ENCODE measurements at places on chromosomes 1 and 21.

GRCh38 chr1:33220676-33221384, 35.5 kb upstream of the ZNF362 start:
- no peak for DNase-seq

GRCh38 chr1:230368871-230369270, 57.3 kb downstream of the PGBD5 start:
- DNase-seq, result no peak

- no peak for DNase-seq
Measured at GRCh38 chr1:217115404-217116380, 392.5 kb upstream of the ESRRG start.

GRCh38 chr21:18449605-18450550, 46.3 kb upstream of the TMPRSS15 start:
- no peak for DNase-seq

DNA sequence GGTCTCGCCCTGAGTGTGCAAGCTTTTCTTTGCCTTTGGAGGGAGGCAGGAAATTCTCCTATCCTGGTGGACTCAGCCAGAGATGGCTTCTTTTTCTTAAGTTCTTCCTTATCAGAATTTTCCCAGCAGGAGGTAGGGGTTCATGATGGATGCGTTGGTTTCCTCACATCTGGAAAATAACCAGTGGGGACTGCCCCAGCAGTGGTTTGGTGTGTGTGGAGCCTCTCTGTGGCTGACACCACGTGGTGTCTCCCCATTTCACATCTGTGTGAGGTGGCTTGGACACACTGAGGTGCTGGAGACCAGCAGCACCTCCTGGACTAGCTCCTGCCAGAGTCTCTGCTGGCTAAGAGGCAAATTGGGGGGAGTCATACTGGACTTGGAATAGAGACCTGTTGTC, 32.6 kb downstream of the B3GALT5 start:
- no peak for DNase-seq

DNA sequence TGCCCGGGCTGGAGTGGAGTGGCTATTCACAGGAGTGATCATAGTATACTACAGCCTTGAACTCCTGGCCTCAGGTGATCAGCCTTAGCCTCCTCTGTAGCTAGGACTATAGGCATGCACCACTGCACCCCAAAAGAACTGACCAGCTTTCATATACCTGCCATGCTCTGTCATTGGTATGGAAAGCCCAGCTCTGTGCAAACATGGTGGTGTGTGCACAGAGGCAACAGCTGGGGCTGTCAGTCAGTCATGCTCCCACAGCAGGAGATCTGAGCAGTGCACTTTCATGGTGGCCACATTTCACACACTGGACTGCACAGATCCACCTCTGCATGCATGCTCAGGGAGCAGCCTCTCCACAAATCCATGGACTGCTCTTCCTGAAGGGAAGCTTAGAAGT, 8.8 kb upstream of the JAK1 start:
- no peak for DNase-seq

DNA sequence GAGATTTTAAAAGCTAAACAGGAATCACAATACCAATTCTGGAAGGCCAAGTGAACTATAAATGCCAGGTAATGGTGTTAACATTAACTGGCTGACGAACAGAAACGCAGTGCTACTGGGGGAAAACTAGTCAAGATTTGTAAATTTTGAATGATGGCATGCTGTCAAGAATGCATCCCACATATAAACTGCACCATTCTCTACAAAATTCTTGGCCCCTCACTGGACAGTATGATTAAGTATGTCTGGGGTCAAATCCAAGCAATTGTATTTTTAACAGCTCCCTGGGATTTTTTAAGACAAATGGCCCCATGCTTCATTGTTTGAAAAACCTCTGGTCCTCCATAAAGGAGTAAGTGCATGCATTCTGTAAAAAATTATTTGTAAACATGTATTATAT, 73.2 kb upstream of the COA6 start:
- no peak for DNase-seq

DNA sequence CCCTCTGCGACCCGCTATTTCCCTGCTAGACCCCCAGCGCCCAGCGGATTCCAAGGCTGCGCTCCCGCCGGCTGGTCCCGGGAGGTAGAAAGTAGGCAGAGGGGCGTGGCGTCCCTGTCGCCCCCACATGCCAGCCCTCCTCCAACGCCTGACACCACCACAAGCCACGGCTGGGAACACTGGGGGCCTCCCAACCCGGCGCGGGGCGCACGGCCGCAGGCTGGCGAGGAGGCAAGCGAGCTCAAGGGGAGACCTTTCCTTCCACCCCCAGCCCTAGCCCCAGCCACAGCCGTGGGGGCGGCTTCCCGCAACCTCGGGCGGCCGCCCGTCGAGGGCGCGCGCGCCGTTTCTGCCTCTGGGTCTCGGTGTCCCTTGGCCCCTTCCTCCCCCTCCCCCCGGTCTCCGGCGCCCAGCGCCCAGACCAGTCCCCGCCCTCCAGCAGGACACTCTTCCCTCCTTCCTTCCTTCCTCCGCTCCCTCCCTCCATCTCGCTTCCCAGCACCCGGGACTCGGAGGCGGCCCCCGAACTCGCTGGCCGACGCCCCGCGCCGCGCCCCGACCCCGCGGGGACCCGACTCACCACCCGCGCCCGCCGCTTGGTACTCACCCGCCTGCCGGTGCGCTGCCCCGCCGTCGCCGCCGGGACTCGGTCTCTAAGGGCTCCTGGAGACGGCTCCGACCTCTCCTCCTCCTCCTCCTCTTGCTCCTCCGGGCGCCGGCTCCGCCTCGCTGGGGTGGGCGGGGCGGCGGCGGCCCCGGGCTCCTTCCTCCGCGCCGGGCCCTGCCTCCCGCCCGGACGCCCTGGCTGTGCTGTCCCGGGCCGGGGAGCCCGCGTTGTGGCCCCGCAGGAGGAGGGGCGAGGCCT, at the start of gene GNG12:
GNG12 (minus strand) TSS at position 731 of the 865 bp plus-strand sequence. CDS start 125,781 bp downstream, outside the sequence.
- peak; percentile 6 for DNase-seq

- peak; percentile 50 for DNase-seq
Measured at GRCh38 chr1:231626951-231627614, 493 bp downstream of the DISC1 start.

DNA sequence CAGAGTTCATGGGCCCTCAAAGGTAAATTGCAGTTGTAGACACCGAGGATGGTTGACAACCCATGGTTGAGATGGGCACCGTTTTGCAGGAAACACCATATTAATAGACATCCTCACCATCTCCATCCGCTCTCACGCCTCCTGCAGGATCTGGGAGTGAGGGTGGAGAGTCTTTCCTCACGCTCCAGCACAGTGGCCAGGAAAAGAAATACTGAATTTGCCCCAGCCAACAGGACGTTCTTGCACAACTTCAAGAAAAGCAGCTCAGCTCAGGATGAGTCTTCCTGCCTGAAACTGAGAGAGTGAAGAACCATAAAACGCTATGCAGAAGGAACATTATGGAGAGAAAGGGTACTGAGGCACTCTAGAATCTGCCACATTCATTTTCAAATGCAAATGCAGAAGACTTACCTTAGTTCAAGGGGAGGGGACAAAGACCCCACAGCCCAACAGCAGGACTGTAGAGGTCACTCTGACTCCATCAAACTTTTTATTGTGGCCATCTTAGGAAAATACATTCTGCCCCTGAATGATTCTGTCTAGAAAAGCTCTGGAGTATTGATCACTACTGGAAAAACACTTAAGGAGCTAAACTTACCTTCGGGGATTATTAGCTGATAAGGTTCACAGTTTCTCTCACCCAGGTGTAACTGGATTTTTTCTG, 9.3 kb downstream of the SLAMF8 start:
- no peak for DNase-seq

GRCh38 chr1:109721042-109721441, 9.0 kb downstream of the GSTM5 start:
- DNase-seq, result no peak

DNA sequence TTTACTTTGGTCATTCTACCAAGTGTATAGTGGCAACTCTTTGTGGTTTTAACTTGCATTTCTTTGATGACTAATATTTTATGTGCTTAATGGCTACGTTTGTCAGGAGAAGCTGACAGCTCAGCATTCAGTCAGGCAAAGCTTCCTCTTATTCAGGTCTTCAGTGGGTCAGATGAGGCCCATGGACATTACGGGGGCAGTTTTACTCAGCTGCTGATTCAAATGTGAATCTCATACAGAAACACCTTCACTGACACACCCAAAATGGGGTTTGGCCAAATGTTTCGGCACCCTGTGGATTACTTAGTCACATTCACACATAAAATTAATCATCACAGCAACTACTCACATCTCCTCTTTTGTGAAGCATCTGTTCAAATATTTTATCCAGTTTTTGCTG, 104.9 kb upstream of the PLD5 start:
- no peak for DNase-seq

GRCh38 chr1:171158096-171158495, 27.0 kb upstream of the FMO2 start:
- DNase-seq, result no peak

DNA sequence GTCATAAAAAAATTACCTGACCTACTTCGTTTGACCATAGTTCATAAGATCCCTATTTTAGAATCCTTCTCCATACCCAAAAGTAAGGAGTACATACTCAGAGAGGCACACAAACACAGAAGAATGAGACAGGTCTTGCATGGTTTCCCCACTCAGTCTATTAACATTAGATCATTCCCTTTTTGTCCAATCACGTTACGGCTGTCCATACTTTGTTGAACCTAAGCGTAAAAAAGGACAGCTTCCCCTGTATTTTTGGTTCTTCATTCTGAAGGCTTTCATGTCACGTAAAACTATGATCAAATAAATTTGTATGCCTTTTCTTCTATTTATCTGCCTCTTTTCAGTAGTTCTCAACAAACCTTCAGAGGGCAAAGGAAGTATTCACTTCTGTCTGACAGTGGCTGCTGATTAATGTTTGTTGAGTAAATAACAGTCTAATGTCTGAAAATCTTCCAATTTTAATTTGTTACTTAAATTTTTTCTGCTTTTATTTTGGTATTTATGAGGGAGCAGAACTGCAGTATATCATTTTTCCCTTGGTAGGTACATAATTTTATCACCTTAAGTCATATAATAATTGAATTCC, 16.4 kb downstream of the PKN2 start:
- DNase-seq, result no peak

DNA sequence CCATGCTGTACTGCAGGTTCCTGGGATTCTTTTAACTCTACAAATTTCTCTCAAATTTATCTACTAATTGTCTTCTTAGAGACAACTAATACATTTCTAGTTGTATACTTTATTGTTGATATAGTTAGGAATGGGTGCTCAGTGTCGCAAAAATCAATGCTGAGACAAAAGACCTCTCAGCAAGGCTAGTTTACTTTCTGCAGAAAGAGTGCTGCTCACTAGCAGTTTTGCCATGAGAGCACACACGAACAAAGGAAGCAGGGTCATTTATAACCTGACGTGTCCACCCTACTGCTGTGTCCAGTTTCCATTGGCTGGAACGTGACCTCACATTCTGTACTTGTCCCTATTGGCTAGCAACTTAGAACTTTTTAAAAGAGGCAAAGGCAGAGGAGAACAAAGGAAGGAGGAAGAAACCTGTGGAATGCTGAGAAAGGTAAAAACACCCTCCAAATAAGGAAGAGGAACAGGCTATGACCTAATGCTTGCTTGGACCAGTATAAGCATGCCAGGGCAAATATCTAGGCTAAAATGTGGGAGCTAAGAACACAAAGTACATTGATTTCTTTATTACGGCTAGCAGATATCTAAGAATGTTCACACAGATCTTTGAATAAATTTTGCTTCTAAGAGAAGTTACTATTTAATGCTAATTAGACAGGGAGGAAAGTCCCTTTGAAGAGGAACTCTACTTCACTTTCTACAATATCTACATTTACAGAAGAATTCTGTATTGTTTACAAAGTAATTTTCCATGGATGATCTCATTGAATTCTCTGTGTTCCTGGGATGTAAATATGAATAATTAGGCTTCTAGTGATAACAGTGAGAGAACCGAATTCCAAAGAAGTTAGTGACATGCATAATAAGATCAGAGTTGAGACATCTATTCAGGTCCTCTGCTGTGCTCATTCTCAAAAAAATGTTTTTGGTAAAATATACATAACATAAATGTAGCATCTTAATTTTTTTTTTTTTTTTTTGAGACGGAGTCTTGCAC, 86.0 kb upstream of the MAP10 start:
- DNase-seq, result no peak

- DNase-seq, result no peak
Measured at GRCh38 chr1:44677201-44677766, 2.8 kb downstream of the ARMH1 start.

- no peak for DNase-seq
Measured at GRCh38 chr1:84797603-84798002, 95.4 kb downstream of the LPAR3 start.

- no peak for DNase-seq
Measured at GRCh38 chr1:162736633-162737067, 53.9 kb upstream of the HSD17B7 start.

DNA sequence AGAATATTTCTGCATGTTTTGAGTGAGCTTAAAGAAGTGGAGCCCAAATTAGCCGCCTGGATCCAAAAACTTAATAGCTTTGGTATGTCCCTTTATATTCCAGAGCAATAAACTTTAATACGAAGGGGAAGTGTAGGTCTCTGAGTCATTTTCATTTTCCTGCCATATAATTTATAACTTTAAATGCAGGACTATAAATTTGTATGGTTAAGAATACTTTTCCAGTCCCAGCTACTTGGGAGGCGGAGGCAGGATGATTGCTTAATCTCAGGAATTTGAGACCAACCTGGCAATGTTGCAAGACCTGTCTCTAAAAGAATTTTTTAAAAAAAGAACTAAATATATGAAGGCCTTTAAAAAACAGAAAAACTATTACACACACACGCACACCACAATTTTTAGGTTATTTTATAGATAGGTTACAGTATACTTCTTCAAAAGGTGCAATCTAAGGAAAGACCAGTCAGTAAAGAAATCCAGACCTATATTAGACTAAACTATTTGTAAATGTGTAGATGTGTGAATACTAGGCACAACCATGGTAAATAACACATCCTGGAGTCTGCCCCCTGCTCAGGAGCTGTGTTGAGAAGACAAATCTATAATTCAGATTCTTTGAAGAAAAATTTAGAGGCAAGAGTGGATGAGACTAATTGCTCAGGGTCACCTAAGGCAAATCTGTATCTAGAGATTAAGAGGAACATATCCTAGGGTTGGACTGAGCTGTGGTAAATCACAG, 80.3 kb downstream of the TTC3 start:
- DNase-seq, result no peak

GRCh38 chr1:20931930-20932436, 144.9 kb upstream of the HP1BP3 start:
- DNase-seq, result no peak

DNA sequence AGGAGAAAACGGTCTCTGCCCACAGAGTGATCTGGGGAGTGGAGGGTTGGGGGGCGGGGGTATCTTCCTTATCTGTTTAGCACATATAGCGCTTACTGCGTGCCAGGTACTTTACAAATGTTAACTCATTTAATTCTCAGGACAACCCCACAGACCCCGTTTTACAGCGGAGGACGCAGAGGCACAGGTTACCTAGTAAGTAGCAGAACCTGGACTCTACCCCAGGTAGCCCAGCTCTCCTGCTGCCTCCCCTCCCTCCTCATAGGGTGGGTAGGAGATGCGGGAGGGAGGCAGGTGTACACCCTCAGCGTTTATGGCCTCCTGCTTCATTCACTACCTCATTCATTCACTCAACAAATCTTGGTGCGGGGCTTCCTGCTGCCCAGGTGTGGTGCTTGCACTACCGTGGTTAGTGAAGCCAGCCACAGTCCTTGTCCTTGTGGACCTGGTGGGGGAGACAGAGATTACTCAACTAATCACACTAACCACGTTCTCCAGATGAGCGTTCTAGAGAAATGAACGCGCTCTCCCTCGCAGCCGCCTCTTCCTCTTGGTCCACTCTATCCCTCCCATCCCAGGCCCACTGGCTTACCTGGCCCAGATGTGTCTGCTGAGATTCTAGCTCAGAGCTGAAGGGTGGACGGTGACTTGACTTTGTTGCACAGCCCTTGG, 102.0 kb downstream of the IER5 start:
- no peak for DNase-seq

- DNase-seq, result no peak
Measured at GRCh38 chr1:3125078-3125477, 56.1 kb downstream of the PRDM16 start.
